DMS53 (cell line): ENCODE measurements at places on chromosomes 1 and 21.

GRCh38 chr1:20404466-20404865, 81.5 kb downstream of the CAMK2N1 start:
- DNase-seq, result no peak

GRCh38 chr1:234942012-234942332, 186.7 kb downstream of the TOMM20 start:
- DNase-seq, result no peak

DNA sequence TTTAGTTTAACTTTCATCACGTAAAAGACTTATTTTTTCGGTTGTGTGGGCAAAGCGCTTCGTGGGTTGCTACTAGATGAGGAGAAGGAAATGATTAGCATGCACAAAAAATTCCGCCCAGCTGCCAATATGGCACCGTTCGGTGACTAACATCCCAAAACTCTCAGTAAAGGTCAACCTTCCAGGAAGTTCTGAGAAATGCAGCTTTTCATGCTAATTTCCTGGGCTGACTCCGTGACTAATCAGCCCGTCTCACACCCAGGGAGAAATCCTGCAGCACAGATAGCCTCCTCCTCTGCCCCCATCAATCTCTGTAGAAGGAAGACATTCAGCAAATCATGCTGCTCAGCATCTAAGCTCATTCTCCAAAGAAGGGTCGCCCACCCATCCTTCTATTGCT, 34.1 kb downstream of the TMCO4 start:
- DNase-seq, result peak; percentile 20

- no peak for DNase-seq
These were observed 383.5 kb upstream of the B3GALT2 start for GRCh38 chr1:193569983-193570269.

DNA sequence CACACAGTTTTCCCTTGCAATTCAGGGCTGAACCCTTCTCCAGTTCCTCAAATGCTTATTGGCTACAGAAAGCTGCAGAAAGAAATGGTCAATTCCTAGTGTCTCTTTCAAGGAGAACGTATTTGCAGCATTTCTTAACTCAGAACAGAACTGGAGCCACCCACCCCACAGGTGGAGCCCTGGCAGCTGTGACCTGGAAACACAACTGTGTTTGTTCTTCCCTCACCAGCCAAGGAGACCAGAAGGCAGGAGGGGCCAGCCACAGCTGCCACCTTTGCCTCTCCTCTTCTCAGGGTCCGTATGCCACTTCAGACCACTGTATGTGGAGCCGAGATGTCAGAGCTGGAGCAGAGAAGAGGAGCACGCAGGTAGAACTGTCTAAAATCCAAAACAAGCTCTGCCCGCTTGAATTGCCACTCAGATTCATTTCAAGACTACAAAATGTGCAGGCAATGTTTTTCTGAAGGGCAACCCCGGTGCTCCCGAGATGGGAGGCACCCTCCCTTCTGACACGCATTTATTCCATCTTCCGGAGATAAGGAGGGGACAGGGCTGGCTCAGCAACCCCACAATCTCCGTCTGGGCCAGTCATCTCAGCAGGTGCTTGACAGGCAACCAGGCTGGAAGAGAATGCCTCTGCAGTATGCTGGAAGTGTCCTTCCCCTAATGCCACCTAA, 16.7 kb downstream of the CD247 start:
- peak; percentile 20 for DNase-seq

- DNase-seq, result peak; percentile 57
These were observed 97.2 kb downstream of the WDR64 start for GRCh38 chr1:241749041-241749944.

GRCh38 chr1:206821493-206821892, 43.9 kb upstream of the IL20 start:
- peak; percentile 24 for DNase-seq

GRCh38 chr21:22609802-22610201, 1611.6 kb downstream of the NCAM2 start:
- DNase-seq, result no peak

DNA sequence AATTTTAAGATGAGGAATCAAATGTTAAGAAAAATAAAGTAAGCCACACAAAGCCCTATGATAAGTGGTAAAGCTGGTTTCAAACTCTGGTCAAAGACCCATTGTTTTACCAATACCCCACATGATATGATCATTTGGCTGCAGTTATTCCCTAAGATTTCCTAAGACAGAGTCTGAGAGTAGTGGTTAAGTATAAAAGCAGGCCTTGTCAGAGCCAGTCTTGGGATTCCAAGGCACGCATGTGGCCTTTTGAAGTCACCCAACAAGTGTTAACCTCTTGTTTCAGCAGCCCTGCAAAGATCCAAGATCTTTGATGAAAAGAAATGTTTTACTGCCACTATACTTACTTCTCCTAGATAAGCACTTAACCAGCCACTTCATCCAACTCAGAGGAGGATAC, 159.2 kb downstream of the SIPA1L2 start:
- DNase-seq, result no peak

- DNase-seq, result peak; percentile 42
These were observed 32.7 kb downstream of the RHBG start for GRCh38 chr1:156401681-156402081.

- DNase-seq, result peak; percentile 80
These were observed 497 bp upstream of the FUCA1 start for GRCh38 chr1:23868557-23869016.

GRCh38 chr1:240092301-240093119, 827 bp downstream of the FMN2 start:
- peak; percentile 78 for DNase-seq

GRCh38 chr21:32587120-32587519, 1.8 kb upstream of the TCP10L start:
- DNase-seq, result no peak

DNA sequence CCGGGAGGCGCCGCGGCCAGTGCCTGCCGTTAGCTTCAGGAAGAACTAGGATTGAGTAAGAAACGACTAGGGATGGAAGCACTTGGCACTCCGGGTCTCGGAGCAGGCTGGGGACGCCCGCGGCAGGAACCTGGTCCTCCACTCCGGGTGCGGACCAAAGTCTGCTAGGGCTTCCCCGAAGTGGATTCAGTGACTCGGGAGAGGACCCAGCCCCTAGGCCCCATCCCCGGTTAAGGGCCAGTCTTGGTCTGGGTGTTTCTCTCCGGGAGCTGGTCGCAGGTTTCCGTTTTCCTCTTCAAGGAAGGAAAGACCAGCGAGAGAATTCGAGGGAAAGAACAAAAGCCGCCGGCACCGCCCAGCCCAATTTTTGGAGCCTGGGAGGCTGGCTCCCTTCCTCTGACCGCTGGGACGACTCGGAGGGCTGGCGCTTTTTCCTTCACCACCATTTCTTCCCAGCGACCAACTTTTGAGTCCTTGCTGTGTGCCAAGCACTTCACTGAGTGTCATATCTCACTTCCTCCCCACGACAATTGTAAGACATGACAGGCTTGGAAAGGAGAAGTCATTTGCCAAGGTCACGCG, 16.8 kb upstream of the STMN1 start:
- DNase-seq, result peak; percentile 68

GRCh38 chr21:31772674-31773555, 41.0 kb upstream of the SCAF4 start:
- no peak for DNase-seq

DNA sequence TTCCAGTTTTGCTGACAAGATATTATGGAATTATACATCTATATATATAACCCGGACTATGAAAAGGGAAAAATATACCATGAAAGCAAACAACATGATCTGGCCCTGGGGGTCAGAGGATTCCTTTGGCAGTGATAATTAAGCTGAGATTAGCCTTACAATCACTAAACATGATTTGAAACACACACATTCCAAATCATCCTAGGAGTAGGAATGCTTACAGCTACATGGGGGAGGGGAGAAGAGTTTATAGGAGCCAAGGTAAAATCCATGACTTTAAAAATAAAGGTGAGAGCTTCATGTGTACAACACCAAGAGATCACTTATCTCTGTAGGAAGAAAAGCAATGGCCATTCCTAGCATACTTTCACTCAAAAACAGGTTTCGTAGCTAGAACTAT, 57.6 kb downstream of the AKT3 start:
- no peak for DNase-seq

DNA sequence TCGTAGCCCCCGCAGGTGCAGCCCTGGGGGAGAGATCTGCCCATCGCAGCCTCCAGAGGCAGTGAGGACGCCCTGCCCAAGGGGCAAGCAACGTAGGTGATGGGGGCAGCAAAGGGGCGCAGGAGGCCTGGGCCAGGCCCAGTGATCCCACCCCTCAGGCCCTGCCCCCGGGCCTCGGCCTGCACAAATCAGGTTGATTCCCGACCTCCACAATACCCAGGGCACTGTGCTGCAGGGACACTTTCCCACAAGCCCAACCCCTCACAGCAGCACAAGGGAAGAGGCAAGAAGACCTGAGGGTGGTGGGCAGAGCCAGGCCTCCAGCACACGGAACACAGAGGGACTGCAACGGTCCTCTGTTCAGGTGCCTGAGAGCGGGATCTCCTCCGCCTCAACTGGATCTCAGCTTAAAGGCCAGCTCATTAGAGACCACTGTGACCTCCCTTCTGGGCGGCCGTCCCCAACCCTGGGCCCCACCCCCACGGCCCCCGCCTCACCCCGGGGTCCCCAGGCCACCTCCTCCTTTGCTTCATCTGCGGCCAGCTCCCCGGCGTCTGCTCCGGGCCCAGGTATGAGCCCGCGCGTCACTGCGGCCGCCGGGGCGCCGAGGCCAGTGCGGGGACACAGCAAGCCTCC, 812 bp upstream of the ARF1 start:
- peak; percentile 64 for DNase-seq

- no peak for DNase-seq
These were observed 38.3 kb upstream of the GJA5 start for GRCh38 chr1:147798731-147799130.
